ENCODE measurements at places on chromosomes 6 and 20.

GRCh38 chr6:38213251-38213658 is 393.7 kb downstream of the ZFAND3 start:
- no peak for DNase-seq

- no peak for DNase-seq
Measured at GRCh38 chr6:165298875-165299274, 10.5 kb downstream of the C6orf118 start.

GRCh38 chr6:84213217-84213616 is 14.2 kb downstream of the CEP162 start:
- no peak for DNase-seq

DNA sequence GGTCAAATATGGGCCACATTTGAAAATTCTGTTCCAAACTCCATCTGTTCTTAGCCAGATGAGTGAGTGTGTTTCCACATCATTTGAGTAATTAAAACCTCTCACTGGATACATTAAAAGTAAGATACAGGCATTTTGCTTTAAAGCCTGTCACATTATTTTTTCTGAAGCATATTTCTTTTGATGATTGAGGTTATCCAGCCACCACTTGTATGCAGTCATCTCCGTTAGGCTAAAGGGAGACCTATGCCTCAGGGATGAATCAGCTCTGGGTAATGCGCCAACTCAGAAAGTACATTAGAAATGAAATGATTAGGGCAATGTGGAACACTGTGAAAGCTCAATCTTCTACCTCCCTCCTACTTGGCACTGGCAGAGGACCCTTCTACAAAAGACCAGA is 90.7 kb downstream of the SNAP25 start:
- DNase-seq: peak; percentile 86

GRCh38 chr20:34970193-34970840 is 14.6 kb downstream of the MYH7B start:
- DNase-seq: no peak

DNA sequence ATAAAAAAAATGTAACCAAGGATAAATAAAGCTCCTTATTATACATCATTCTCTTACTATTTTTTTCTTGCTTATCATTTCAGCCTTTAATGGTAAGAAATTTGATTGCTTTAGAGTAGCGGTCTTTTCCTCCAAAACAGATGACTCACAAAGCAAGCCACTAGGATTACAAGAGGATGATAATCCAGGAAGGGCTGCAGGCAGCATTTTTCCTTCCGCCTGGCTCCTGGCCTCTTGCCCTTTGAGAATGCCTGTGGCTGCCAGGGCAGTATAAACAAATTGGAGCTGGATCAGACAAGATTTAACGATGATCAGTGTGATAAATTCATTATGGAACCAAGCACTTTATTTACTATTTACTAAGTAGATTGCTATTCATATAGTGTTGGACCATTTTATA is 9.7 kb upstream of the FBXL4 start:
- DNase-seq: peak; percentile 67

GRCh38 chr6:108735310-108736001 is 112.8 kb upstream of the ARMC2 start:
- no peak for DNase-seq

DNA sequence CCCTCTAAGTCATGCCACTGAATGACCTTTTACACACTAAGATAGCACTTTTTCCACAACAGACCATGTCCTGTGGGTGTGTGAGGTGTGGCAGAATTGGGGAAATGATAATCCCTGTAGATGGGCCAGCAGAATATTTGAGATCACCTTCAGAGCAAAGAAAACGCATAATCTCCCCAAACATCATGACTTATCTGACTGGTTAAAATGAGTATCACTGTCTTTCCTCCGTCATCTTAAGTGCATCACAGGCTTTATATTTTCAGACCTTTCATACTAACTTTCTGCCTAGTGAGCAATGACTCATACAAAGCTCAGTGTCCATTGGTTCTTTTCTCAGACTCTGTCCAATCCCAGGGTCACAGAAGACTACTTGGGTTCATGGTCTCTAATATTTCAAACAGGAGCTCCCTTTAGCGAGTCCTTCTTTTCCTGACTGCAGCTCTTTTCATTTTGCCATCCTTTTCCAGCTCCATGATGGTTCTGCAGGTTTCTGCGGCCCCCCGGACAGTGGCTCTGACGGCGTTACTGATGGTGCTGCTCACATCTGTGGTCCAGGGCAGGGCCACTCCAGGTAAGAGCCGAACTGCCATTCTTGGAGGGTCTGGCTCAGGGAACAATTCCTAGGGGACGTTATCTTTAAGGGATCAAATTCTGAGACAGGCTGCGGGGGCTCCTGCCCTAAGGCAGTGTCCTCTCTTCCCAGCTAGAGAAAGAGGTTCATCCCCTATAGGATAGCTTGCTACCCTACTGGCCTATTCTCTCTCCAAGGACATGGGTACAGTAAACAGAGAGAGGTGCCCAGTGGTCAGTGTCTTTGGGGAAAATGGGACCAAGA is at the start of gene HLA-DPB1:
Gene HLA-DPB1 (plus strand): TSS at position 423 of the 838 bp plus-strand sequence. CDS start 52 bp downstream, at position 475.
- no peak for DNase-seq

DNA sequence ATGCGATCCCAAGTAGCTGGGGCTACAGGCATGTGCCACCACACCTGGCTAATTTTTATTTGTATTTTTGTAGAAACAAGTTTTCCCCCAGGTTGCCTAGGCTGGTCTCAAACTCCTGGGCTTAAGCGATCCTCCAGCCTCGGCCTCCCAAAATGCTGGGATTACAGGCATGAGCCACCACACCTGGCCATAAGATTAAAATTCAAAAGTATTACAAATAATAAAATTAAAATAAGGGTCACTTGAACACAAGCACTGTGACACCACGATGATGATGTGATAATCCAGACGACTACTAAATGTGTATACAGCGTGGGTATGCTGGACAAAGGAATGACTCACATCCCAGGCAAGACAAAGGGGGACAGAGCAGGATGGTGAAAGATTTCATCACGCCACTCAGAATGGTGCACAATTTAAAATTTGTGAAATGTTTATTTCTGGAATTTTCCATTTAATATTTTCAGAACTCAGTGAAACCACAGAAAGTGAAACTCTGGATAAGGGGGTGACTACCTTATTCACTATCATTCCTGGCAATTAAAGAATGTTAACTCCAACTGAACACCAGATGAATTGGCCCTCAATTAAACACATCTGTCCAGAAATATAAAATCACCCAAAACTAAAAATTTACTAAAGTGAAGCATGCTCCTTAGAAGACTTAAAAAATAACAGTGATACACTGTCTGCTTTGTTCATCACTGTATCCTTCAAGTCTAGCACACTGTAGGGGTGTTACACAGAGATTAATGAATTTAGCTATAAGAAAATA is 13.1 kb downstream of the B4GALT5 start:
- DNase-seq: peak; percentile 50

DNA sequence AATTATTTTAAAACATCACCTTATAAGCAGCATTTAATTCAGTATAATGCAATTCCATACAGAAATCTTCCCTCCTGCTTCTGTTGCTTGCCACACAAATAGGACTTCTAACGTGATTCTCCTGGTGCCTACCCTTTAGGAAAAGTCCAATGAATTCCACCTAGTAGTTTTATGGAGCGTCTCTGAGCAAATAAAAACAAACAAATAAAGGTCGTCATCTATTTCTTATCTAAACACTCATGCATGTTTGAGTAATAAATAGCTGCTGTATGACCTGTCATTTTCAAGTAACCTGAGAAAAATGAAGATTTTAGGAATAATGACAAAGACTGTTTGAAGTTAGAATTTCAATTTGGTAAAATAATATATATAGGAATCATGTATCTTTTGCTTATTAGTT is 102.7 kb downstream of the BMP5 start:
- DNase-seq: no peak

DNA sequence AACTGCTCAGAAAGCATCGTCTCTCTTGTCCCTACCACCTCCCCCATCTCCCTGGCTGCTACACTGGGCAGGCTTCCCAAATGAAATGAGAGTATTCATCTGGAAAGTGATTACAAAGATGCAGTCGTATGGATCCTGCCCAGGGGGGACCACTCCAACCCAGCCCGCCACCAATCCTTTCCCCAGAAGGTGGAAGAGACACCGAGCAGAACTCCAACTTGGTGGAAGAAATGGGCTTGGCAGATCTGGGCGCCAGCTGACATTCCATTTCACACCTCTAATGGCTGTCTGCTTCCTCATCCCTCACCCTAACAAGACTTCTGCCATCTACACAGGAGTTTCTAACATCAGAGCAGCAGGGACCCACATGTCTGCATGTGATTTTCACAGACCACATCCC is 12.7 kb downstream of the PKHD1 start:
- DNase-seq: no peak

- no peak for DNase-seq
Measured at GRCh38 chr6:192313-192664, 100.0 kb upstream of the DUSP22 start.

DNA sequence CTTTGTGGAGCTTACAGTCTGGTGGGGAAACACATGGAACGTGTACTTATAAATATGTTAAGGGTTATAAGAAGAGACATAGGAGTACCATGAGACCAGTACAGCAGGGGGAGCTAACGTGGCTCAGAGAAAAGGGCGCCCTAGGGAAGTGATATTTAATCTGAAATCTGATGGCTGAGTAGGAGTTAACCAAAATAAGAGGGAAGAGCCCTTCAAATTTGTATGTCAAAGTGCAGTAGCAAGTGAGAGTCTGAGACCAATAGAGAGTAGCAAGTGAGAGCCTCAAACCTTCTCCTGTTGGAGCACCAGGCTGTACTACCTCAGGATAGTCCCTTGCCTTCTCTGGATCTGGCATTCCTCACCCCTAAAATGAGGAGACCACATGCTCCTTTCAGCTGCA is 6.1 kb upstream of the PKIG start:
- DNase-seq: peak; percentile 52

DNA sequence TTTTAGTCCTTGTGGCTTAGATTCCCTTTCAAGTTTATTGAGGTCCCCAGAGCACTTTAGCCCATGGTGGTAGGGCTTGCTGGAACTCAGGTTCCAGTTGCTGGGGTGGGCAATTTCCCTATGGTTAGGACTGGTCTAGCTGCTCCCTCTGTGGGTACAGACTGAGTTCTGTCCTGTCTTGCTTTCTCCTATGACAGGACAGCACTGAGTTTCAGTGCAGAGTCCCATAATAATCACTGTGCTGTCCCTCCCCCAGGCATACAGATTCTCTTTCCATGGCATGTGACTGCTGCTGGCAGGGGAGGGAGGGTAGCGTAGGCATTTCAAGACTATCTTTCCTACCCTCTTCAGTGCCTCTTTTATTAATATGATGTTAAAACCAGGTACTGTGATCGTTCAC is 17.1 kb upstream of the ERVFRD-1 start:
- DNase-seq: no peak

DNA sequence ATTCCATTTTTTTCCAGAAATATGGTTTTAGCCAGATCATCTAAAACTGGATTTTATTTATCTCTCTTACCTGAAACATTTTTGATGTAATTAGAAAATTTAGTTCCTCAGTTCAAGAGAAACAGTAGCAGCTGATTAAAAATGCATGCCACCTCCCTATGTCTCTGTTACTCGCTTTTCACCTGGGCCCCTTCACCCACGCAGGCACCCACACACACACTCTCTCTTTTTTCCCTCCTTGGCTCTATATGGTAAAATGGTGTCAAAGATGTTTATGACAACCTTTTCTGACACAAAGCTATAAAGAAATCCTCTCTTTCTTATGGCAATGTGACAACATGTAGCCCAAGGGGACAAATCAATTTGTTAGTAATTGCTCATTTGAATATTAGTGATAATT is 5.8 kb upstream of the SGK1 start:
- no peak for DNase-seq

- DNase-seq: no peak
Measured at GRCh38 chr6:91744566-91744965, 1157.7 kb upstream of the MAP3K7 start.

DNA sequence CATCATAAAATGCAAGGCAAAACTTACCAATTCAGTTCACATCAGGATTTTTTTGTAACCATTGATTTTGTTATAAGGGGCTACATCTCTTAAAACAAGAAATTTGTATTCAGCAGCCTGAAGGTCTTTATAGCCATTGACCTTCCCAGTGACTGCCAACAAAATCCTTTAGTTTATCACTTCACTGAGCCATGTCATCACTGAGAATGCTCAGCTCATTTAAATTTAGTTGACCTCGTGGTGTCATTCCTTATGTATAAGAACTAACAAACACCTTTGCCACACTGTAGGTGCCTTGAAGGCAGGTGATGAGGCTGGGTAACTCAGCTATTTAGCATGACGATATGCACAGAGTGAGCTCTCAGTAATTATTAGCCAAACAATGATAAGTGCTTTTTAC is 77.7 kb downstream of the GRM1 start:
- DNase-seq: no peak

GRCh38 chr20:49938173-49939163 is 2.3 kb downstream of the RNF114 start:
- no peak for DNase-seq

GRCh38 chr6:83463886-83464285 is 33.0 kb upstream of the ME1 start:
- DNase-seq: no peak

DNA sequence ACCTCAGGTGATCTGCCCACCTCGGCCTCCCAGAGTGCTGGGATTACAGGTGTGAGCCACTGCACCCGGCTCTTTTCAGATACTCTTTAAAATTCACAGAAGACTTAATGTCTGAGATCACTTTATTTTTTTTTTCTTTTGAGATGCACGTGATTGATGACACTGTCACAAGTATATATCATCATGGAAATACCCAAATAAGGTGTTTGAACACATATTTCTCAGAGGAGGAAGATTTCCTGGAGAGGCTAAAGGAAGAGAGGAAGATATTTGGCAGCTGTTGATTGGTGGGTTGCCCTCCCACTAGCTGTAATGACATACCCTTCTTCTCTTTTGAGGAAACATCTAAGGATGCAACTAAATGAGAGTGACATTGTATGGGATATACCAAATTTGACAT is 225.9 kb upstream of the CITED2 start:
- no peak for DNase-seq

DNA sequence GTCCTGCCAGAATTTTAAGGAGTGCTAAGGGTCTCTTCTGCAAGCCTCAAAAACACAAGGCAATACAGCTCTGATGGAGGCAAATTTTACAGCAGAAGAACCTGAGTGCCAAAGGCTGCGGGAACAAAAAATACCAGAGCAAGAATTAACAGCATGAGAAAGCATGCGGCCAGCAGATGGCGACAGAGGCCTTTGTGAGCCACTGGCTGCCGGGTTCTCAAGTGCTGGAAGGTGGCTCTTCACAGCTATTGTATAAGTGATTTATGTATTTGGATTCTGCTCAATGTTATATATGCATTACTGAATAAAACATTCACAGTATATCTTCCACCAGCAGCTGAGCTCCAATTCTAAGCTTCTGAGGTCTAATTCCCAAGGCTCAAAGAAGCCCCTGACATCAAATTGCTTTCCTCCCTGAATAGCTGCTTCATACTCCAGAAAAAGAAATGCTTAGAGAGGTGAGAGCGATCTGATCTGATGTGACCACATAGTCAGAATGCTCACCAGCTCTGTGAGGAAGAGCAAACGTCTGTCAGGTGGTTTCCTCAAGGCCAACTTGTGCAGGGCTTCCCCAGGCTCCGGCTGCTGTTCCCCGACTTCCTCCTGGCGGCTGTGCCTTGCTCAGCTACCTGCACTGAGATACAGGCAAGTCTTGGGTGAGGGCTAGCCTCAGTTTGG is 58.6 kb downstream of the PPP1R3G start:
- DNase-seq: peak; percentile 58

Data from HFF-Myc (cell line).